ENCODE measurements at places on chromosomes 11 and 22. TPM values are rescaled to one million over a fixed set of nuclear protein-coding genes. Genes with fewer than 3 reads are reported as not detected.

SPINDOC gene
- total RNA-seq: 26.0 TPM

NUP98 gene
- 126 TPM for total RNA-seq

CNGA4 gene
- 0.24 TPM for total RNA-seq

GSTT4 gene
- total RNA-seq: not detected

CD3D gene
- 365 TPM for total RNA-seq

OSBP2 gene
- 16.7 TPM for total RNA-seq

PDE3B gene
- total RNA-seq: 25.5 TPM

OR10A2 gene
- total RNA-seq: not detected

LRRN4CL gene
- total RNA-seq: 0.56 TPM

KREMEN1 gene
- total RNA-seq: not detected

MYO7A gene
- total RNA-seq: 4.0 TPM

MTFP1 gene
- 42.4 TPM for total RNA-seq

NXPE2 gene
- total RNA-seq: not detected

CCDC89 gene
- not detected for total RNA-seq

GVQW3 gene
- 1.6 TPM for total RNA-seq

NLRP10 gene
- total RNA-seq: not detected

CALCA gene
- not detected for total RNA-seq

CNTN5 gene
- total RNA-seq: not detected

NFAM1 gene
- total RNA-seq: 0.15 TPM

SAA4 gene
- total RNA-seq: not detected

TRPC6 gene
- total RNA-seq: not detected

ESAM gene
- 0.50 TPM for total RNA-seq

MS4A3 gene
- not detected for total RNA-seq

TRIM51 gene
- not detected for total RNA-seq

PTGDR2 gene
- total RNA-seq: 0.37 TPM

KDM2A gene
- total RNA-seq: 96.8 TPM

APOL4 gene
- 1.2 TPM for total RNA-seq

RTN4R gene
- total RNA-seq: 2.6 TPM

NOX4 gene
- not detected for total RNA-seq

ROBO3 gene
- 8.1 TPM for total RNA-seq

All from activated T-helper 17 cell treated with anti-CD3 and anti-CD28 coated beads, Interleukin-2, amount 50 U/mL, for 72 hours (primary cell).